Activated T-helper 1 cell treated with anti-CD3 and anti-CD28 coated beads, Interleukin-12 subunit alpha, Interleukin-12 subunit beta, Interleukin-2, Interleukin-4 antibody, amounts not matched to agents 30 ng/mL and 10 ng/mL and 1 ng/mL, durations not matched to agents 14 hours and 24 hours and 36 hours (primary cell): ENCODE measurements at places on chromosomes 2 and 18. TPM values are rescaled to one million over a fixed set of nuclear protein-coding genes. Genes with fewer than 3 reads are reported as not detected.

The COLEC11 gene
- not detected in 2 replicates for total RNA-seq

The CCDC74B gene
- total RNA-seq = 0.52 and 1.8 TPM in 2 replicates

- no peak for DNase-seq
Measured at GRCh38 chr2:44148999-44149398, 19.7 kb upstream of the PPM1B start.

GRCh38 chr18:6623278-6623677, 106.2 kb upstream of the ARHGAP28 start:
- no peak for DNase-seq

DNA sequence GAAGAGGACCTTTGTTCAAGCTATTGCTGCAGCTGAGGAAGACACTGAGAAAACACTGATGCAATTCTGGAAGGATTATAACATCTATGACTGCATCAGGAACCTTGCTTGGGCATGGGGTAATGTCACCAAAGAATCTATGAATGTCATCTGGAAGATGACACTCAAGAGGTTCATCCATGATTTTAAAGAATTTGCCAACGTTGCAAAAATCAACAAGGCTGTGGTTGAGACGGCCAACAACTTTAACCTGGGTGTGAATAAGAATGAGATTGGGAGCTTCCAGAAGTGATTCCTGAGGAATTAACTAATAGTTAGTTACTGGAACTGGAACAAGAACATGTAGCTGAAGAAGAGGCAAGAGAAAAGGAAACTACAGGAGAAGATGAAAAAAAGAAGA, 126.4 kb upstream of the SP5 start:
- DNase-seq = no peak

- no peak for DNase-seq
Measured at GRCh38 chr18:3872641-3873040, 422.7 kb downstream of the TGIF1 start.

DNA sequence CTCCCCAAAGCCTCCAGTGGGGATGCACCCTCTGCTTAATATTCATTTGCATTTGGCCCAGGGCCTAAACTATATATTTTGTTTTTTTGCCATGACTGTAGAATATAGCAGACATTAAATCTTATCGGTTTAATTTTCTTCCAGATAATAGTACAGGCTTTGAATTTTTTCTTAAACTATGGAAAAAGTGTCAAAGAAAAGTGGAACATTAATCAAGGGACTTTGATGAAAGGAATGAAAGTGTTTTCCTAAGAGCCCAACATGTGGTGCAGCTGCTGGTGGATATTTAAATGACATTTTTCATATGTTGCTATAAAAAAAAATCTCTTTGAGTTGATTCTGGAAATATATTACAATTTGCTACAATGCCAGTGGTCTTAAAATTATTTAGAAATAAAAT, 346.8 kb downstream of the CYP26B1 start:
- DNase-seq = no peak

DNA sequence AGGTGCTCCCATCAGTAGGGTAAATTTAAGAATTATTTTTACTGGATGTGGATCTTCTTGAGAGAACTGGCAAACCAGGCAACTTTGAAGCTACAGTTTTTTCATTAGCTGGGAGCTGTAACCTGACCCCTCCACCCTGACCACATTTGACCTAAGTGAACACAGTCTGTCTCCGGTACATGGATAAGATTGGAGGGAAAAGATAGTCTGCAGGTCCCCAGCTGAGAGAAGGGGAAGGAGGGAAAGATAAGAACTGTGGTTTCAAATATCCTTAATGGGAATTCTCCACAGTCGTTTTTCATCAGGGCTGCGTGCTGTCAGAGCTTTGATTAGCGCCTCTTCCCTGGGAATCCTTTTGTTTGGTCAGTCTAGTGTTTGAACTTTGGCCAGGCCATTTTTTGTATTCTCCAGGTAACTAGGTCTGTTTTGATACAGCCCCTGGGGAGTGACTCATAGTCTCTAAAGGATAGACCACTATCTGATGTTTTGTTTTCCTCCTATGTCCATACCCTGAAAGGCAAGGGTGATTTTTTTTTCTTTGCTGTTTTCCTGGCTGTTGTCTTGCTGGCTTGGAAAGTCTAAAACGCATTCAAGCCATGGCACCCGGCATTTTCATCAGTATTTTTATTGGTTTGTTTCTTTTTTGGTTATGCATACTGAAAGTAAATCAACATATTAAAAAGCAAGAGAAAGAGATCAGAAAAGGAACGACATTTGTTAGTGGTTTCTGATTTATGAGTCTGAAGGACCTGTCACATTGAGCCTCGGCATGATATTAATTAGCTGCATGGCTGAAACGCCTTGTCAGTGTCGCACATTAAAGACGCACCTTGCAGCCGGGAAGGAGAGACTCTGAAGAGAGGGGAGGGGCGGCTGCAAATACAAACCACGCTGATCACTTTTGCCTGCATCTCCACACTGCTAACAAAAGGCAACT, 183.4 kb upstream of the FN1 start:
- no peak for DNase-seq

DNA sequence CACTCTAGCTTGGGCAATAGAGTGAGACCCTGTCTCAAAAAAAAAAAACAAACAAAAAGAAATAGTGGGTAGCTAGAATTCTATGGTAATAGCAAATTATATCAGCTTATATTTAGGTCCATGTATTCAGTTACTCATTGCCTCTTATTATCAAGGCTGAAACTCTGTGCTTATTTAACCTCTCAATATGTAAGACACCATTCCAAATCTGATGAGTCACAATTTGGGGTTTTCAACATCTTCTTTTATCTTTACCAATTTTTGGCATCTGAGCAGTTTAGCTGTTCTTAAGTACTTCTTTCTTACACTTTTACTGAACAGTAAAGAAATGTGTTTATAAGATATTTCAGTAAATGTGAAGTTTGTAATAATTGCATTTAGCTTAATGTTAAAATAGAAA, 69.3 kb downstream of the TTC27 start:
- no peak for DNase-seq

The IL36G gene
- not detected in 2 replicates for total RNA-seq

DNA sequence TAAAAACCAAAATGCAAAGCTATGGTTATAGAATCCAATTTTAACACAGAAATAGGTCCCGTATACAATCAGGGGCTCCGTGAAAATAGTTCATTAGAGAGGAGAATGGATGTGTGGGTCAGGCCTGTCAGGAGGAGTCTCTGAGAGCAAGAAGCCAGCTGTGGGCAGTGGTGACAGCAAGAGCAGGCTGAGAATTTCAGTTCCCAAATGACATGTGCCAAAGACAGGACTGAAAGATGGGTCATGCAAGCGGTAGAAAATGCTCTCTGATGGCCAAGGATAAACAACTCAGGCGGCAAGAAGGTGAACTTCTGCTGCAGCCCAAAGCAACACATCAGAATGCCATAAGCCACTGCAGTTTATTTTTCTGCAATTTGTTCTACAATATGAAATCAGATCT, 100.4 kb downstream of the CCDC141 start:
- no peak for DNase-seq

DNA sequence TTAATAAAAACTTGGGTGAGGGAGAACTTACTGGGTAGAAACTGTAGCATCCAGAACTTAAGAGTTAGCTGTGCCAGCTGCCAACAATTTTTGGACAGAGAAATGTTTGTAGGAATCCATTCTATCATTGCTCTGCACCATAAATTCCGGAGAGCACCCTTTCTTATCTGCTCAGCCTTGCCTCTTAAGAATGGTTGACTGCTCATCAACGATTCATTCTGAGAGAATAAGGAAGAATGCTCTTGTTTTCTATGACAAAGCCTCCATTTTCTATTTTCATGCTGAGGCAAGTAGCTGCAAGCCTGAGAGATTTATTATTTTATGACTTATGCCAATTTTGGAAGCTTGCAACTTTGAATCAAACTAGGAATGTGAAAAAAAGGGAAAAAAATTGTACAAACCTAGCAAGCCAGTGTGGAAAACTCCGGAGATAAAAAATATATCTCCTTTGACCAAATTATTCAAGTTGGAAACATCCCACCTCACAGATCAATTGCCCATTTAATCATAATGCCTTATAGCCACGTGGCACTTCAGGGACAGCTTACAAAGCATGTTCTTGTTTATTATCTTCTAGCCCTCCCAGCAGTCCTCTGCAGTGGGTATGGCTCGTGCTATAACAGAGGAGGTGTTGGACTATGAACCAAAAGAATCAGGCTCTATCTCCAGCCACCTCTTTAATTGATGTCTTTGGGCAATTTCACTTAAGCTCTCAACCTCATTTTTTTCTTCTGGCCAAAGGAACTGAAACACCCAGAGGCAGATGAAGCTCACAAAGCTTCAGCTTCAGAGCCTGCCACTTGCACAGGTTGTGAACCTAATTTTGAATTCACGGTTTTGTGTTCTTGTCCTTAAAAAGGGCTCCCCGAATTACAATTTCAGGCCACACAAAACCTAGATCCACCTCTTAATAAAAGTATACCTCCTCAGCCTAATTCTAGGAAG, 40.9 kb upstream of the ATL2 start:
- no peak for DNase-seq

DNA sequence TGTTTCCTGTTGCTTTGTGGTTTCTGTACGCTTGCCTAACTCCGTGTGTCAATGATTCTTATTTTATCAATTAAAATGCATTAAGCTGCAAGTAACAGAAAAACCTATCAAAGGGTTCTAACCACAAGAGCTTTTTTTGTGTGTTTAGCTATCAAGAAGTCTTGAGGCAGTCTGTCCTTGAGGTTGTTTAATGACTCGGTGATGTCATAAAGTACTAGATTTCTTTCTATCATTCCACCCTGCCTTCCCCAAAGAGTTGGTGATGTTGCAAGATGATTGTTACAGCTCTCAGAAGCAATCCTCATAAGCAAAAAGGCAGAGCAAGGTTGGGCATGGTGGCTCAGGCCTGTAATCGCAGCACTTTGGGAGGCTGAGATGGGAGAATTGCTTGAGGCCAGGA, 51.9 kb upstream of the SPTBN1 start:
- DNase-seq = no peak

DNA sequence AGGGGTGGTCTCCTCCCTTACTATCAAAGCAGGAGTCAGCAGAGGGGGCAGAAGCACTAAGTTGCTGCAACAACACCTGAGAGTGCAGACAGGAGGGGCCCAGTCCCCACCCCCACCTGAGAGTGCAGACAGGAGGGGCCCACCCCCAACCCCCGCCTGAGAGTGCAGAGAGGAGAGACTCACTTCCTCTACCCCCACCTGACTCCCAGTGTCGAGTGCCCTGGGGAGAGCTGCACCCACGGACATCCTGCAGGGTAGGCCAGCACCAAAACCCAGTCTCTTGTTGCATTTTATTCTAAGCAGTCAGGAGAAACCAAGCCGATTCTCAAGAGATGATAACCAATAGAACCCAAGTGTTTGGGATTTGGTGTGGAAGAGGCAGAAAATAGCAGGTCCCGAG, 78.4 kb downstream of the NAPG start:
- no peak for DNase-seq

GRCh38 chr2:188811522-188811921, 162.7 kb upstream of the COL3A1 start:
- DNase-seq = no peak

The CNGA3 gene
- not detected in 2 replicates for total RNA-seq

DNA sequence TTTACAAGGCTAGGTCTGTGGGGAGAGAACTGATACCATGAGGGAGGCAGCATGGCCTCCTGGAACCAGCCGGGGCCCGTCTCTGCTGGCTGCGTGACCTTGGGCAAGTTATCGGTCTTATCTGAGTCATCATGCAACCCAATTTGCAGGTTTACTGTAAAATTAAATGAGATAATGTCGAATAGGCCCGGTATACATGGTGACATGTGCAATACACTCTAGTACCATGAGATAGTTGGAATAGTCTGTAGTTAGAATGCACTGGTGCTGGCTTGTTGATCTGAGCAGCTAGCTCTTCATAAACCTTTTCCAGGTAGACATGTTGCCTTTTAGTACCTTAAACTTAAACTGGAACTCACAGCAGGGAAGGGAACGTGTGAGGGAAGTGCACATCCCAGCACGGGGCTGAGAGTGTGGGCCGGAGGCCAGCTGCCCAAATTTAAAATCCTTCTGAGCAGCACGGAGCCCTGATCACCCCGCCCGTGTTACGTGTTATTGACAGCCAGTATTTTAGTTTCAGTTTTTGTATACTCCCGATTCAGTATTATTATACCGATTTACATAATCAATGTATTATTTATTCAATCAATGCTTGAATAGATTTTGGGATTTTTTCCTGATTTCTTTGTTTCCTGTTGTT, 72.4 kb upstream of the HS6ST1 start:
- DNase-seq = no peak

GRCh38 chr2:216632952-216633615, at the start of gene IGFBP2:
IGFBP2 (plus strand) TSS chr2:216633420; CDS start chr2:216633524, 104 bp downstream.
- DNase-seq = peak; percentile 16

The FIGN gene
- total RNA-seq = not detected in 2 replicates

DNA sequence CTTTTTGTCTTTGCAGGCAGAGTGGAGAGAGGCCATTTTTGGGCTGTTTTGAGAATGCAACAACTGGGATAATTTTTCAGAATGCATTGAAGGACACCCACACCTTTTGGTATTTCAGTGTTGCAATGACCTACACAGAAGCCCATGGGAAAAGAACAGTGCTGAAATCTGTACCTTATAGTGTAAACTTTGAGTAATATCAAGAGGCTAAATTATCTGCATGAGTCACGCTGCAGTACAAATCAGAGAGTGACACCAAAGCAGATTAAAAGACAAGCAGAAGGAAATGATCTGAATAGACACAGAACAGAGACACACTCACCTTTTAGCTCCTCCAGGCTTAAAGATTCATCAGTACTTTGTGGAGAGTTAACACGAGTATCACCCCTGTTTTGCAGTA, 265.3 kb downstream of the PAX3 start:
- DNase-seq = no peak

DNA sequence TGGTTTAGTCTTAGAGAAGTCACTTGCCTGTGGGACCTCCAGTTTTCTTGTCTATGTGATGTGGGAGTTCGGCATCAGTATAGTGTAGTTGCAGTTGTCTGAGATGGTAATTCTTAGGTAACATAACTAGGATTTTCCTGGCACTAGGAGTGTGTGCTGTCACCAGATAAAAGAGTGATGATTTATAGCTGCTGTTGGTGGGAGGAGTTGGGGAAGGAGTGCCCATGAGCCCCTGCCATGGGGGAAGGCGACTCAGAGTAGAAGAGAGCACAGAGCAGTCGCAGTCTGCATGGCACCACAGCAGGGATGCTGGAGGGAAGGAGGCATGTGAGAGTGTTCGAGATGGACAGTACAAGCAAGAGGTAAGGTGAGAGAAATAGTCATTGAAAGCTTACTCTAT, 38.7 kb downstream of the ATP9B start:
- DNase-seq = no peak

GRCh38 chr2:146927080-146927711, 917.6 kb upstream of the ACVR2A start:
- DNase-seq = no peak

The SERPINB13 gene
- total RNA-seq = not detected in 2 replicates

The VSNL1 gene
- total RNA-seq = not detected in 2 replicates

The ICA1L gene
- 5.4 and 5.5 TPM in 2 replicates for total RNA-seq

The MTCL1 gene
- 0.20 and 0.80 TPM in 2 replicates for total RNA-seq

The DYNAP gene
- total RNA-seq = not detected in 2 replicates

GRCh38 chr2:101396316-101396717, 9.0 kb upstream of the CREG2 start:
- no peak for DNase-seq
